ENCODE measurements at places on chromosomes 1 and 21. TPM values are rescaled to one million over a fixed set of nuclear protein-coding genes. Genes with fewer than 3 reads are reported as not detected.

- DNase-seq = no peak
Measured at GRCh38 chr1:209805341-209805781, 581 bp downstream of the IRF6 start.

DNA sequence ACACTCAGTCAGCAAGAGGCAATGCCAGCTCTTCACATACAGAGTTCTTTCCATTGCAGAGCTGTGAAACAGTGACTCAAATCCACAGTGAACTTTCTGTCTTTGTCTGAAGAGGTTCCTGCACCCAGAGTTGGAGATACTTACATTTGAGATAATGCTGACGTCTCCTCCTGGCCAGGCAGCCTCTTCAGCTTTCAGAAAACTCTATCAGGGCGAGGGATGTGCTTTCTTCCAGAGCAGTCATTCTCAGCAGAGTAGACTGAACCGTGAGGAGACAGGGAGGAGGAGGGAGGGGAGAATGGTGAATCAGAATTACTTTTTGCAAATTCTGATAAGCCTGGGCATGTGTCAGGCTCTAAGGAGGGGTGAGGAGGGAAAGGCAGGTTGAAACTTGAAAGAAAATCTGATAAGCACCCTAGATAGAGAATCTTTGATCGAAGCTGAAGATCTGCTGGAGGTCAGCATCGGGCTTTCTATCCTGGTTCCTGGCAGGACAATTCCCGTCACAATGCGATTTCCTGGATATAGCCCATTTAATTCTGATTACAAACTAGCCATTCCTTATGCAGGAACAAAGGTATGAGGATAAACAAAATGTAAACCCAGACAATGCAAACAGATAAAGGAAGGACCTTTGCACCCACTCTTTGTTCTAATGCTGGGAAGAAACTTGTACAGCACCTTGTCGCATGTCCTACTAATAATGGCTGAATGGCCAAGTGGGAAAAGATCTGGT lies 18.9 kb upstream of the NID1 start:
- DNase-seq = no peak

- no peak for DNase-seq
Measured at GRCh38 chr1:89195476-89195875, 3.3 kb downstream of the GBP4 start.

DNA sequence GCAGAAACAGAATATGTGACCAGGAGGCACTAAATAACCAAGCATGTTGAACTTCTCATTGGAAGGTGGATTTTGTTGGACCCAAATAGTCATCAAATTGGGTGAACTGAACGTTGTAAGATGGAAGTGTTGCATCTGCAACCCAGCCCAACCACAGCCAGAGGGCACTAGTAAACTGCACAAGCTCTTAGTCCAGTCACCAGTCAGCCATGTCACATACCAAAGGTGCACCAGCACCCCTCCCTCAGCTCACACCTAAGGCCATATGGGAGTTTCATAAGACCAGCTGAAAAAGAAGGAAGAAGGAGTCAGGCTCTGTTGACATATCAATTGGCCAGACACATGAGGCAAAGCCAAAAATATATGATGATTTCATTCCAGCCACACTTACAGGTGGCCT lies 481.7 kb upstream of the NR5A2 start:
- no peak for DNase-seq

DNA sequence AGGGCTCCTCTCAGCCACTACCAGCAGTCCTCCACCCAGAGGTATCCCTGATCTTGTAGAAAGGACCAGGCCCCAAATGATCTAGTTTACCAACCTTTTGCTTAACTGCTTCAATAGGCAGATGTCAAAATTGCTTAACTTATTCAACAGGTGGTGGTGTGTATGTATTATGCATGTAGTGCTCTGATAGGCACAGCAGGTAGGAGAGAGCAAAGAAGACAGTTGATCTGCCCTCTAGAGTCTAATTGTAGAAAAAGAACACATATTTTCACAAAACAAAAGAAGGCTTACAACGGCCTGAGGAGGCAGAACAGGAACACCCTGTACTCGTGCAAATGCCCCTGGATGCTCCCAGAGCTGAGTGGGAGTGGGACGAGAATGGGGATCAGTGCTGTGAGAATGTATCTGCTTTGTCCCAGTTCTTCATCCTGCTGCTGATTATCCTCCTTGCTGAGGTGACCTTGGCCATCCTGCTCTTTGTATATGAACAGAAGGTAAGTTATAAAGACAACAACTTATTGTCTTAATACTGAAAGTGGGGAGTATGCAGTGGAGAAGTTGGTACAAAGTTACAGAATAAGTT lies 21.1 kb downstream of the CD53 start:
- no peak for DNase-seq

CDC42BPA gene
- 6.6 TPM for total RNA-seq

ST6GALNAC5 gene
- not detected for total RNA-seq

KRTAP12-3 gene
- not detected for total RNA-seq

DNA sequence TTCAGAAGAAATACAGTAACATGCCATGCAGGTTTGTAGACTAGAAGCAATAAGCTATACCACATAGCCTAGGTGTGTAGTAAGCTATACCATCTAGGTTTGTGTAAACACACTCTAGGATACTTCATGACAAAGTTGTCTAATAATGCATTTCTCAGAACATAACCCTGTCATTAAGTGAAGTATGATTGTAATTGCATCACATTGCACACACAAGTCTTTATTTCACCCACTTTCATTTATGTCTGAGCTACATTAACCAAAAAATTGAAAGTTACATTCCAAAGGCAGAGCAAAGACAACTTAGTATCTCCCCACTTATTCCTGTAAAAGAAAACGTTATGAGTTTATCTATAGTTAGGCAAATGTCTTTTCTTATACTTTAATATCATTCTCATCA lies 64.5 kb upstream of the ATF3 start:
- DNase-seq = no peak

GRCh38 chr1:229238674-229239415 lies 32.1 kb upstream of the RAB4A start:
- no peak for DNase-seq

GRCh38 chr21:45580181-45580575 lies 37.9 kb upstream of the SLC19A1 start:
- DNase-seq = no peak

DNA sequence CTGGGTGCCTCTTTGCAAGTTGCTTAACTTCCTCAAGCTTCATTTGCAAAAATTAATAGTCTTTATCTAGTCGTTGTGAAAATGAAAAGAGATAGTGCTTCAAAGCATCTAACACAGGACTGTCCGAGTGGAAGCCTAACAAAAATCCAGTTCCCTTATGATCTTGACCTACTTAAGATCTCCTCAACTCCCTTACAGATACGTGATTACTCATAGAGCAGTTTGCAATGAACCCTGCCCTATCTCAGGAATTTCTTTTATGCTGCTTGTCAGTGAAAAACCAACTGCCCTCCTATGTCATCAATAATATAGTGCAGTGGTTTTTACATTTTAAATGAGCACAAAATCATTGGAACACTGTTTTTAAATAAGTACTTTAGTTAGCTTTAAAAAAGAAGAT lies 314.3 kb downstream of the BACH1 start:
- no peak for DNase-seq

- DNase-seq = no peak
Measured at GRCh38 chr21:27647921-27648320, 681.0 kb upstream of the ADAMTS5 start.

- DNase-seq = no peak
Measured at GRCh38 chr1:46592823-46593222, 11.2 kb downstream of the MKNK1 start.

SELENOF gene
- total RNA-seq = 187 TPM

- DNase-seq = no peak
Measured at GRCh38 chr1:32470991-32471694, 6.3 kb downstream of the ZBTB8B start.

- peak; percentile 33 for DNase-seq
Measured at GRCh38 chr21:44517175-44517899, 22.7 kb downstream of the KRTAP10-1 start.

- DNase-seq = no peak
Measured at GRCh38 chr1:205676002-205676401, 4.3 kb downstream of the SLC45A3 start.

NBPF6 gene
- 0.23 TPM for total RNA-seq

IVL gene
- total RNA-seq = not detected

GRCh38 chr1:6965935-6966241 lies 180.6 kb downstream of the CAMTA1 start:
- no peak for DNase-seq

GRCh38 chr1:234730770-234731568 lies 121.0 kb upstream of the IRF2BP2 start:
- peak; percentile 36 for DNase-seq

- DNase-seq = no peak
Measured at GRCh38 chr1:24047110-24047477, 64.8 kb downstream of the MYOM3 start.

DNA sequence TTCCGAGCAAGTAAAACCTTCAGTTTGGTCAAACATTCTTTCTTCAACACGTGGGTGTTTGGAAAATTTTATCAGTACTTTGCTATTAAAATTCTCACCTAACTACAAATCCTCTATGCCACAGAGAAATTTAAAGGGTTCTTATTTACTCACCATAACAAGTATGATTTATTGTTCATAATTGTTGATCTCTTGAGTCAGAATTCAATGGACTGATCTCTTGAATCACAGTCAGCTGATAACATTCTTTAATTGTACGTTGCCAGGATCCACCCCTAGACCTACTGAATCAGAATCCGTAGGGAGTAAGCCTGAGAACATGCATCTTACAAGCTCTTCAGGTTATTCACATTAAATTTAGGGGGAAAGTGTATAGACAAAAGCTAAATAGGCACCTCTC lies 51.2 kb downstream of the DIPK1A start:
- no peak for DNase-seq

DNA sequence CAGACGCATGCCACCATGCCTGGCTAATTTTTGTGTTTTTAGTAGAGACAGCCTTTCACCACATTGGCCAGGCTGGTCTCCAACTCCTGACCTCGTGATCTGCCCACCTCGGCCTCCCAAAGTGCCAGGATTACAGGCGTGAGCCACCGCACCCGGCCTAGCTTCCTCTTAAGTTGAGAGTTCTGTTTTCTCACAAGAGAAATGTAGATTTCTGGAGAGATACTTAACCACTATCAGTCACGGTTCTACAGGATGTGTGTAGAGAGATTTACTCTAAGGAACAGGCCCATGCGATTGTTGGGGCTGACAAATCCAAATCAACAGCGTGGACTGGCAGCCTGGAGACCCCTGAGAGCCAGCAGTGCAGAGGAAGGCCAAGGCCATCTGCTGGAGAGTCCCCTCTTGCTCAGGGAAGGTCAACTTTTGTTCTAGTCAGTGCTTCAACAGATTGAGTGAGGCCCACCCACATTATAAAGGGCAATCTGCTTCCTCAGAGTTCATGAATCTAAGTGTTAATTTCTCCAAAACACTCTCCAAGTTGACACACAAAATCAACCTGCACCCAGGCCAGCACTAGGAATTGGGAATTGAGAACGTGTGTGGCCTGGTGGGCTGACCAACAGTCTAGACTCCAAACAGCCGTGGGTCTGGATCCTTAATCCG lies 38.7 kb downstream of the CHAF1B start:
- DNase-seq = no peak

DNA sequence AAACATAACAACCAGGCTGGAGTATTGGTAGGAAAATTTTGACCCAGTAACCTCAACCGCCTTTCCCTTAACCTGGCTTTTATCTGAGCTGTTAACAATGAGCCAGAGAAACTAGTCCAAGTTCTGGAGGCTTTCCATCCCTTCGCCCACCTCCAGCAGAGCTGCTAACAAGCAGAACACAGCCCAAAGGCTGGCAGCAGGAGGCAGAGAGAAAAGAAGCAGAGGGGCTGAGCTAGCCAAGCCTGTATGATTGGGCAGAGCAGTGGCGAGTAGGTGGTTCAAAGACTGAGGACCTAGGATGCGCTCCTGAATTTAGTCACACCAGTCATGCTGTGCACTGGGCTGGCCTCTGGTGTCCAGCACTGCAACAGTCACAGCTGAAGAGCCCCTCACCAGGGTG lies 123.0 kb downstream of the TNR start:
- DNase-seq = no peak

- DNase-seq = no peak
Measured at GRCh38 chr21:42111811-42112210, 40.7 kb downstream of the UMODL1 start.

CCDC30 gene
- 2.3 TPM for total RNA-seq

DNA sequence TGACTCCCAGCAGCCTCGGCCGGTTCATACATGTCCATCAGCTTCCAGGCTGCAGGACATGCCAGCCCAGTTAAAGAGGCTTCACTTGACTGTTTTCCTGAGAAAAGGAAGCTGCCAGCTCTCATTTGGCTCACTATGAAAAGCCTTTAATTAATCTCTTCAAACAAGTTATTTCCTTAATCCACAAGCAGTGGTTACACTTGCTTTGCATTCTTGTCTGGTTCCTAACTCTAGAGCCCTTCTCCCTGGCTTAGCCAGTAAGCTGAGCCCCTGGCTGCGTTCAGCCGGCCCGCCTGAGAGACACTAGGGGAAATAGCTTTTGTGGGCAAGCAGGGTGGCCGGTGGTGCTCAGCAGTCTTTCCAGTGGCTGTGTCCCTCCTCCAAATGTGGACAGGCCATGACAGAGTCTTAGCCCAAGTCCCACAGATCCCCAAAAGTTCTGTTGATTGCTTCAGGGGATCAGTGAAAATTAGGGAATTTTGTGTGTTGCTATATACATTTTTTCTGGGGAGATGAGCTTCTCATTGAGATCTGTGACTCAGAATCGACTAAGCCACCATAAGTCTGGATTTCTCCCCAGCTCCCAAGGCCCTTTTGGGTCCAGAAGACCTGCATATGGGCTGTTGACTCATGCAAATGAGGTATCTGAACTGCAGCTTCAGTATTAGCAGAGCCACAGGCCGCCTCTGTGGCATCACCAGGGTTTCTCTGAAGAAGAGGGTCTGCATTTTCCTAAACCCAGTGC lies 10.1 kb downstream of the ATF3 start:
- no peak for DNase-seq

- no peak for DNase-seq
Measured at GRCh38 chr1:179141592-179142251, 59.9 kb downstream of the TOR3A start.

GRCh38 chr1:6507037-6507428 lies 15.6 kb upstream of the PLEKHG5 start:
- DNase-seq = no peak

LCE2C gene
- not detected for total RNA-seq

- no peak for DNase-seq
Measured at GRCh38 chr1:193730017-193730416, 543.6 kb upstream of the B3GALT2 start.

DNA sequence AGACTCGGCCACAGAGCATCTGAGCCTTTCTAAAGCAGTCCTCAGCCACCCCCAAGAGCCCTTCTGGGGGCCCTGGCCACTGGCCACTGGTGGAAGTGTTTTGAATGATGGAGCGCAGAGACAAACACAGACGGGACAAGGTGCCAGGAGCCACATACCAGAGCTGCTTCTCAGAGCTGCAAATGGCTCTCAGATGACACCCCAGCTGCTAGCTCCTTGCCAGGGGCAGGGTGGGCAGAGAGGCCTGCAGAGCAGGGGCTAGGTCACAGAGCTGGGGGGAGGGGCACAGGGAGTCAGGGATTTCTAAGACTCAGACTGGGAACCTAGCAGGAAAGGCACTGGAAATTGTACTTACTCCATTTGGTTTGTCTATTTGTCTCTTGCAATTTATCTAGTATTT lies 30.4 kb downstream of the KCNN3 start:
- no peak for DNase-seq

- peak; percentile 52 for DNase-seq
Measured at GRCh38 chr1:19240673-19241538, 10.4 kb downstream of the EMC1 start.

- no peak for DNase-seq
Measured at GRCh38 chr1:172909606-172910326, 141.0 kb downstream of the TNFSF18 start.
